H54 (cell line): ENCODE measurements at places on chromosomes 3 and 15.

DNA sequence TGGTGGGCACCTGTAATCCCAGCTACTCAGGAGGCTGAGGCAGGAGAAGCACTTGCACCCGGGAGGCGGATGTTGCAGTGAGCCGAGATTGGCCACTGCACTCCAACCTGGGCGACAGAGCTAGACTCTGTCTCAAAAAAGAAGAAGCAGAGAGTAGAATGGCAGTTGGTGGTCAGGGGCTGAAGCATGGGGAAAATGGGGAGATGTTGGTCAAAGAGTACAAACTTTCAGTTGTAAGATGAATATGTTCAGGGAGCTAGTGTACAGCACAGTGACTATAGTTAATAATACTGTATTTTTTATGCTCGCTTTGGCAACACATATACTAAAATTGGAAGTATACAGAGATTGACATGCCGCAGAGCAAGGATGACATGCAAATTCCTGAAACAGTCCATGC is 41.5 kb downstream of the PCNP start:
- no peak for DNase-seq

DNA sequence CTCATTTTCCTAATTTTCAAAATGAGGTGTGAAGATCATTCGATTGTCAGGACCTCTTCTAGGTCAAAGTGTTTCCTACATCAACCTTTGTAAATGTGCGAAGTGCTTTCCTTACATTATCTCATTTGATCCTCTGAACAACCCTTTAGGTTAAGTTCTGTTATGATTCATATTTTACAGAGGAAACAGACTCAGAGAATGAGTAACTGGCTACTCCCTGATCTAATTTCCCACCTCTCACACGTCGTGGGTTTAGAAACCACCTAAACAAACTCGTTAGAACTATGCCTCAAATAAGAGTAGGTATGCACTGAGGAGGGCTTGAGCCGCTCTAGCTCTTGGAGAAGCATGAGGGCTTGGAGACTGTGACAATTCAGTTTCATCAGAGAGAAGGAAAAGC is 148.6 kb downstream of the CD47 start:
- DNase-seq = no peak

DNA sequence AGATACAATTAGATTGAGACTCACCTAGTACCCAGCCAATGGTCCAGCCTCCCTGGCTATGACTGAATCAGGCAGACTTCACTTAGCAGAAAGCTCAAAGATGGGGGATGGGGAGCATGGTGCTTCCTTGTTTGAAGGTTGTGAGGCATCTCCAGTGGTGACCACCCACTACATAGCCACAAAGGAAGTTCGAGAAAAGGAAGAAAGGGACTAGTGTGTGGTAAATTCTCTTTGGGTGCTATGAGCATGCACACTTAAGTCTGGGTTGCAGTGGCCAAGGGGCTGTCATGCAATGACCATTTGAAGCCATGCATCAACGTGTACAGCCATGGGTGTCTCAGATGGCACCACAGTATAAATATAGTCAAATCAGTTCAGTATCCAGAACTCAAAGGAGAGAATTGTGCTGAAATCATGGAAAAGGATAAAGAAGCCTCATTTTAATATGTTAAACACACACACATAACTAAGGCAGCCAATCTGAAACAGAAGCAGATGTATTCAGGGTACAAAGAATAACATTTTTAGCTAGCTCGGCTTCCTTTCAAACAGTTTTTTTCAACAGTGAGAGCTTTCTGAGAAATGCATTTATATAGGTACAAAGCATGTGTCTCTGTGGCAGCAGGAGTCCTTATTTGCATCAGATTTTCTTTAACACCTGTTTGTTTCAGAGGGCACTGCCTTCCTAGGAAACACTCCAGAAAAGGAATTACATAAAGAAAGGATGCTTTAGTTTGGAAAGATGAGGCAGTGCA is 275.5 kb downstream of the GAP43 start:
- no peak for DNase-seq

- DNase-seq = peak; percentile 19
Observed at GRCh38 chr3:15875016-15875689, 77.4 kb upstream of the ANKRD28 start.

DNA sequence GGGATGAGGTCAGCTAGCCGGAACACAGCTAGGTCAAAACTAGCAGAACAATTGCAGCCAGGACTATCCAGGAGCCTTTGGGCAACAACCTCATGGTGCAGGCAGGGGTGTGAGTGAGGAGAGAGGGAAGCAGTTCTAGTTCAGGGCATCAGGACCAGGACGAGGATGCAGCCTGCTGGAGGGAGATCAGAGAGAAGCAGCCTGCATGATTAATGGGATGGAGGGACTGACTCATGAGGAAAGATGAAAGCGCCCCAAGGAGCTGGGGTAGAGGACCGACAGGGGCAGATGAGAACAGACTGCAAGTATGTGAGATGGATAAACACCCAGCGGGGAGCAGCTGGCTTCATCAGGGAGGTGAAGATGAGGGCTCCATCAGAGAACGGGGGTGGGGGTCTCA is 37.9 kb upstream of the LRTM1 start:
- peak; percentile 34 for DNase-seq

GRCh38 chr3:160797356-160797755 is 41.3 kb downstream of the PPM1L start:
- DNase-seq = no peak

DNA sequence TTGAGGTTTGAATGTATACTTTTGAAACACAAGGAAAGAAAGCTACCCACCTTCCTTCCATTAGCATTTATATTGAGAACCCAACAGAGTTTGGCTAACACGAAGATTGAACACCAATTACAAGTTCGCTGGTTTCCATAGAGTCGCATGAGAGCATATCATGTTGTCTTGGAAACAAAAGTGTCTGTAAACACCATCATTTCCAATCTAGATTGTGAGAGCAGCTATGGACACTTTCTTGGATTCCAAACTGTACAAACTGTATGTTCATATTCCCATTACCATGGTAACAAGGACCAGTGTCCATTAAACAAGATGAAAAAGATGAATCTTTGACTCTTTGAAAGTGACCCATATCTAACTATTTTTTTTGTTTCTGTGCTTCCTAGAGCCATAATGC is 529.9 kb upstream of the ROBO1 start:
- no peak for DNase-seq

- no peak for DNase-seq
Observed at GRCh38 chr3:102905811-102906210, 471.0 kb downstream of the ZPLD1 start.

DNA sequence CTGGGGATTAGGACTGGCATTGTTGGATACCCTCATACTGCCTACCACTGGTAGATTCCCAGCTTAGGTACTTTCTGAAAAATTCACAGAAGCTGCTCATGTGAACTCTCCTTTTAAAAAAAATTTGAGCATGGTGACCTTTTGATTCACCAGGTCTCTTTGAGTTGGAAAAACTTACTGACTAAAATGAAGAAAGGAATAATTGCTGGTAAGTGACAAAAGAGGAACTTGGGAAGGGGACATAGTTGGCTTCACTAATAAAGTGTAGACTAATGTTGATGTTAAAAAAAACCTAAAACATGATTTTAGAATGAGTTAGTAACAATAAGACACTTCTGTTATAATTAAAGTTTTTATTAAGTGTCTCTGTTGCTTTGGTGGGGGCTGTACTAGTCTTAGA is 8.6 kb downstream of the VPS8 start:
- no peak for DNase-seq

GRCh38 chr3:197468866-197469382 is 86.8 kb downstream of the BDH1 start:
- no peak for DNase-seq

- DNase-seq = no peak
Observed at GRCh38 chr3:190807719-190808375, 54.6 kb downstream of the GMNC start.

GRCh38 chr3:126417515-126417914 is 22.8 kb downstream of the CFAP100 start:
- no peak for DNase-seq

GRCh38 chr3:129657261-129658046 is 51.0 kb upstream of the PLXND1 start:
- no peak for DNase-seq

DNA sequence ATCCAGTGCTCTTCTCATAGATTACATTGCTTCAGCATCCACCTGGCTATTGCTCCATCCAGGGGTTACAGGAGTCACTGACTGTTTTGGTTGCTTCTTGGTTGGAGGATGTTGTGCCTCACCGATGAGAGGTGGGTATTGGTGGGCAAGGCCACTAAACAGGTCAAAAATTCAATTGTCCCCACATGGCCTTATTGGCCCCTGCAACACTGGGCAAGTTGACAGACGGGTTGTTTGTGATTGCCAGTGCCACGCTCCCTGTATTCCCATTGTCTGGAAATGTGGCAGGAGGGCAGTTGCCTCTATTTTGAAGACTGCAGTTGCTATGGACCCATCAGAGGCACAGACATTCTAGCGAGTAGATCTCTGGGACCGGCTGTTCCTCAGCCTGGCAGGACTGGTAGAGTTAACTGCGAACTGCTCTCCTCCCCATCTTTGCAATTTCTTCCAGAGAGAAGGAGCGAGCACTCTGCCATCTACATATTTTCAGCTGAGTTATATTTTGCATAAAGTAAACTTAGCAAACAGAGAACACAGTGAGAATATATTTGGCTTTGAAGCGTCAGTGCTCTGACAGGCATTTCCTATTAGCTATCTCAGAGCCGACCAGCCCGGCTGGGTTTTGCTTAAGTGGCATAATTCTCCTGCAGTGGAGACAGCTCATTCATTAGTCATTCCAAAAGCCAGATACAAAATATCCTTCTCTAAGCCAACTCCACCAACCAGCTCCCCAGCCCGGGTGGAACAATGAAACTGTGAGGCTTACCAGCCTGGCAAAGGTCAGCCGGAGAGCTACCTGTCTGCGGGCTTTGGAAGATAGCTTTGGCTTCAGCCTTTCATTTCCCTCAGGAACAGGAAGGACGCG is 26.0 kb upstream of the MAGEF1 start:
- DNase-seq = peak; percentile 71

- DNase-seq = no peak
Observed at GRCh38 chr3:149959443-149959842, 11.3 kb downstream of the PFN2 start.

- DNase-seq = no peak
Observed at GRCh38 chr15:64949383-64950186, 37.9 kb downstream of the ANKDD1A start.

GRCh38 chr3:18739099-18739433 is 313.9 kb upstream of the SATB1 start:
- no peak for DNase-seq

GRCh38 chr3:14154276-14154675 is 24.1 kb downstream of the XPC start:
- no peak for DNase-seq

DNA sequence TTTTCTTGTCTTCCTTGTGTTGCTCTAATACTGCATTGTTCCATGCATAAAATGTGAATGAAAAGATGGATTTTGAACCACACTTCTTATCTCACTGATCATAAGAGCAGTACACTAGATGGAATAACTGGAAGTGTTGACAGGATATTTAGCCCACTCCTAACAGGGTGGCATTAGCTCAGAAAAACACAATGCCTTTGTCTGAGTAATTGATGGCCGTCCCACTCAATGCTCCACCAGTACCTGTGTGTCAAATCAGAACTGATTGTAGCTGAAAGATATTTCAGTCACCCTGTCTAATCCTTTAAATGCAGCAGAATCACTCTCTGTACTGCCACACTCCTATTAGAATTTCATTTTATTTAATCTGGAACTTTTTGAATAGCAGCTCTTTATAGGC is 526.5 kb downstream of the UNC13C start:
- no peak for DNase-seq

DNA sequence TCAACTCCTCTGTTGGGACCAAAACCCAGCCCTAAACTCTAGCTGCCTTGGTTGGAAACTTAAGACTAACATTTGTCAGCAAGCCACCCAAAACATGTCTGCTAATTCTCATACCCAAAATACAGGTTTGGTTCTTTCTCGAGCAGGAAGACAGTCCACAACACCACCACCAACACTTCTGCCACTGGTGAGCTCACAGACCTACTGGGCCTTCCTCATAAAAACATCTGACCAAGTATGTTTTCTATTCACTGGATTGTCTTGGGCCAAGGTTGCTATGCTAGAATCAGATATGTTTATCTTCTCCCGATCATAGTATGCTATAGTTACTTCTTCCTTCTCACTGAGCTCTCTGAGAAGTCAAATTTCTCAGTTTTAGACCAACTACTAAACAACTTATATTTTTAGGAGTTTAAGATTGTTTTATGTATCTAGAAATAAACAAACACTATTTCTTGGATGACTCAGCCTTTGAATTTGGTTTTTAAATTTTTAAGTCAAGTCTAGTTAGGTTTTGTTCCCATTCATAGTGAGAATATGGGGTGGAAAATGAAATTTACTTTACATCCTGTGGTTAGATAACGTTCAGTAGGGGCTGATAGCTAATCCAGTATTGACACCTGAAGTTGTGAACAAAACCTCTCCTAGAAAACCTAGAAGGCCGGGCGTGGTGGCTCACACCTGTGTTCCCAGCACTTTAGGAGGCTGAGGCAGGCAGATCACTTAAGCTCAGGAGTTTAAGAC is 360.5 kb downstream of the RSL24D1 start:
- no peak for DNase-seq

GRCh38 chr3:168933614-168934013 is 729.9 kb downstream of the MECOM start:
- no peak for DNase-seq

DNA sequence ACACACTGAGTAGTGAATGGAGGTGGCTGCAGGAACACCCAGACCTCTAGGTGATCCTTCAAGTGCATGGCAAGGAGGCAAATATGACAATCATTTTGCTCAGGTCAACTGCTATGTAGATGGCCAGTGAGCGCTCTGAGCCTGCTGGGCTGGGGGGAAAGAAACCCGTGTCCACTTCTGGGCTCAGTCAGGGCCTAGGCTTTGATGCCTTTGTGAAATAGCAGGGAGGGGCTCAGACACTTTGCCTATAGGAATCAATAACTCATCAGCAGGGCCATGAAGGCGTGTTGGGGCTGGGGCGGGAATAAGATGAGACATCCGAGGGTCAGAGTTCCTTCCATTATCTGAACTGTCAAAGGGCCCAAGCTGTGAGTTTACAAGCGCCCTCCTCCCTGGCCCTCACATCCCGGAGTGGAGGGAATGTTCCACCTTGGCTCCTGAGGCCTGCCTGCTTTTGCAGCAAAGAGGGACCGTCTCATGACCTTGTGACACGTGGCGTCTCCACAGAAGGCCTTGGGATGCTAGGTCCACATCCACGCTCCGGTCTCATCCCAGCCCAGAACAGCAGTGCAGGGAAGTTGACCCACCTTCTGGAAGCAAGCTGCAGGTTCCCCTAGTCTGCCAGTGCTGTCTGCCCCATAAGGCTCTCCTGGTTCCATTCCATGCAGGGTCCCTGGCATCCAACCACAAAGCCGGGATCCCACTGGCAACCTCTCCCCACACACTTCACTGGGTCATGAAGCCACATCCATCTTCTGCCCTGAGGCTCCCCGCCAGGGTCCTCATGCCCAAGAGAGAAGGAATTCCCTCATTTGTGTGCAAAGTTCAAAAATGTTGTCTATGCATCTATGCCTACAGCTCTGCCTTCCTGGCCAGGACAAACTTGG is 78.4 kb downstream of the CHSY1 start:
- no peak for DNase-seq

- DNase-seq = no peak
Observed at GRCh38 chr3:95775486-95776094, 1038.8 kb upstream of the EPHA6 start.

- no peak for DNase-seq
Observed at GRCh38 chr3:143812481-143812880, 35.8 kb downstream of the SLC9A9 start.
